ENCODE measurements at places on chromosomes 3 and 15. TPM values are rescaled to one million over a fixed set of nuclear protein-coding genes. Genes with fewer than 3 reads are reported as not detected.

PROK2 gene
- 0.32 TPM for total RNA-seq

ANKRD63 gene
- not detected for total RNA-seq

PLA1A gene
- total RNA-seq: not detected

MESP1 gene
- total RNA-seq: 2.9 TPM

FNDC3B gene
- total RNA-seq: 14.2 TPM

C3orf22 gene
- not detected for total RNA-seq

KLF15 gene
- total RNA-seq: 0.53 TPM

GRAMD1C gene
- total RNA-seq: 0.97 TPM

SLC27A2 gene
- 22.1 TPM for total RNA-seq

BFSP2 gene
- 0.21 TPM for total RNA-seq

TRPM1 gene
- total RNA-seq: not detected

MANF gene
- total RNA-seq: 129 TPM

FANCD2OS gene
- total RNA-seq: not detected

TIMP4 gene
- 0.11 TPM for total RNA-seq

CISH gene
- total RNA-seq: 265 TPM

TP63 gene
- total RNA-seq: 0.46 TPM

All from activated CD4-positive, alpha-beta T cell treated with anti-CD3 and anti-CD28 coated beads for 36 hours (primary cell).